ENCODE measurements at places on chromosomes 6 and 20. TPM values are rescaled to one million over a fixed set of nuclear protein-coding genes. Genes with fewer than 3 reads are reported as not detected.

Gene PSORS1C2
- not detected for total RNA-seq

Gene CST5
- total RNA-seq: 0.26 TPM

GRCh38 chr20:3646651-3647050 lies 16.5 kb downstream of the GFRA4 start:
- DNase-seq: no peak

DNA sequence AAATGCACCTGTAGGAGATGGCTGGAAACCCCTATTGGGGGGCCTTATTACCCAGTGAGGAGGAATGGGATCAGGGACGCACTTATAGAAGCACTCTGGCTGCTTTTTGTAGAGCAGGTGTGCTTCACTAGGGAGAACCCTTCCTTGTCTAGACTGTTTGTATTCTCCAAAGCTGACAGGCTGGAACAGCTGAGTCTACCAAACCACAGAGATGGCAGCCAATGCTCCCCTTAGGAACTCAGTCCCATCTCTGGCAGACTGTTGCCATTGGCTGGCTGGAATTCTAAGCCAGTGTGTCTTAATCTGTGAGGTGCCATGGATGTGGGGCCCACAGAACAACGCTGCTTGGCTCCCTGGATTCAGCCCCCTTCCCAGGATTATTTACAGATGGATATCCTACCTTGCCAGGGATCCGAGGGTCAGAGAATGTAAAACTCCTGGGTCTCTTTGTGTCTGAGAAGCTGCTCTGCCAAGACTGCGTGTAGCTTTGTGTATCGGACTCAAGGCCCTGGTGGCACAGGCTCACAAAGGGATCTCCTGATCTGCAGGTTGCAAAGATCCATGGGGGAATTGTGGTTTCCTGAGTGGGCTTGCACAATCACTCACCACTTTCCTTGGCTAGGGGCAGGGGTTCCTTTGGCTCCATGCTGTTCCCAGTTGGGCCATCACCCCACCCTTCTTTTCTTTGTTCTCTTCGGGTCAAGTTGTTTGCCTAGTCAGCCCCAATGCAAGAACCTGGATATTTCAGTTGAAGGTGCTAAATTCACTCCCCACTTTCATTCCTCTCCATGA lies 26.1 kb downstream of the C6orf52 start:
- no peak for DNase-seq

- no peak for DNase-seq
These were observed 30.3 kb upstream of the OCSTAMP start for GRCh38 chr20:46580613-46581205.

DNA sequence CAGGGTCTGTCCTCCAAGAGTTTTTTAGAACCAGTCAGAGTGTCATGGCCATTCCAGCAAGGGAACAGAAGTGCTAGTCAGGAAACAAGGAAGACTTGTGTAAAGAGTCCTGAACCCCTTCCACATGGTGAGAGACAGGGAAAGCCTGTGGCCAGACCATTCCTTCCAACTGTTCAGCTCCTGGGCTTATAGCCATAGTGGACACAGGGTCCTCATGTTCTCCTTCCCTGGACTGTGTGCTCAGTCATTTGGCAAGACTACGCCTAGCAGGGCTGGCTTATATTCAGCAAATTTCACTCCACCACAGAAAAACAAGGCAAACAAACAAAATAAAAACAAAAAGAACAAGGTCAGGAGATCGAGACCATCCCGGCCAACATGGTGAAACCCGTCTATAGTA lies 60.5 kb downstream of the NRN1 start:
- DNase-seq: no peak

Measured in SK-MEL-5 (cell line).